SJSA1 (cell line): ENCODE measurements at places on chromosomes 3 and 15.

DNA sequence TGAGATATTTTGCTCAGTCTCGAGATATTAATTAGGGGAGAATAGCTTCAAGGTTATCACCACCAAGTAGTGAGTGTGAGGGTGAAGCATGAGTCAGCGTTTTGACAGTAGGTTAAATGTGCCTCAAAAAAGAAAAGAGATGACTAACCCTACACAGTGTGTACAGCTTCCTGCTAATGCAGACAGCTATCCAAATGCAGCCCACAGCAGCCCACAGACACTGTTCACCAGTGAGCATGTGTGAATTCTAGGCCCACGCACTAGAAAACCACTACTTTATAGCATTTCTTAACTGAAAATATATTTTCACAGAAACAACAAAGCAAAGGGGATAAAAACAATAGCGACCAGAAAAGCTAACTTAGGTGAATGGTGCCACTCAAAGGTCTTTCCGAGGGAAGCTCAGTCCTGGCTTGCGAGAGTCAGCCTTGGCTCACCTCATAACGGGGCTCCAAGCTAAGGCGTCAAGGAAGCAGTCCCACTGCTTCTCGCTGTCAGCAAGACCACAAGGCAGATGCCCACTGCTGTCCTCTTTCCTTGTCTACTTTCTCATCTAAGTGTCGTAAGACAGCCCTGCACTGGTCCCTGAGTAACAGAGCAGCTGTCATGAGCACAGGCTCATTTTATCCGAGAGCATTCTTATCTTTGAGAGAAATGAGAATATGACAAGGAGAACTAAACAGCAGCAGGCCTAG lies 47.6 kb downstream of the TXNRD3 start:
- DNase-seq: peak; percentile 10

GRCh38 chr3:186824430-186825139 lies 17.9 kb upstream of the ADIPOQ start:
- no peak for DNase-seq

DNA sequence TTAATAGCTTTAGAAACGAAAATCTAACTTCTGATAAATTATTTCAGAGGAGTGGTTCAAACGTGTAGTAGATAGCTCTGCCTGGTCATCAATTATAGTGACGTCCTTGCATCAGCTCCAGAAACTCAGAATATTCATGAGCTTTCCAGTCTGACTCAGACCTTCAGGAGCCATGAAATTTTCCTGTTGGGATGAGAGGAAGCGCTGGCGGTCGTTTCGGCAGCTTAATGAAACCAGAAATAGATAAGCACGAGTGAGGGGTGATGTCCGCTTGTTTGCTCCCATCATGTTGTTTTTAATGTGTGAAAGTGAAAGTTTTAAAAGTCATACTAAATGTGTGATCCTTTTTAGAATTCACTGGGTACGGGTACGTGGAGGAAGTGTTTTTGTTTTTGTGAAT lies 141.1 kb downstream of the PGPEP1L start:
- no peak for DNase-seq

DNA sequence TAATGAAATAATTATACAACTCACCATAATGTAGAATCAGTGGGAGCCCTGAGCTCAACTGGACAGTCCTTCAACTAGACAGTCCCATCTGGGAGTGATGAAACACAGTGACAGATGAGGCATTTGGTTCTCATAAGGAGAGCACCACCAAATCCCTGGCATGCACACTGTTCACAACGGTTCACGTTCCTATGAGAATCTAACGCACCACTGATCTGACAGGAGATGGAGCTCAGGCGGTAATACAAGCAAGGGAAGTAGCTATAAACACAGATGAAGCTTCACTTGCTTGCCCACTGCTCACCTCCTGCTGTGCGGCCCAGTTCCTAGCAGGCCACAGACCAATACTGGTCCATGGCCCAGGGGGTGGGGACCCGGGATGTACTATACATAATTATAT lies 17.0 kb downstream of the PRKAR2A start:
- DNase-seq: no peak

DNA sequence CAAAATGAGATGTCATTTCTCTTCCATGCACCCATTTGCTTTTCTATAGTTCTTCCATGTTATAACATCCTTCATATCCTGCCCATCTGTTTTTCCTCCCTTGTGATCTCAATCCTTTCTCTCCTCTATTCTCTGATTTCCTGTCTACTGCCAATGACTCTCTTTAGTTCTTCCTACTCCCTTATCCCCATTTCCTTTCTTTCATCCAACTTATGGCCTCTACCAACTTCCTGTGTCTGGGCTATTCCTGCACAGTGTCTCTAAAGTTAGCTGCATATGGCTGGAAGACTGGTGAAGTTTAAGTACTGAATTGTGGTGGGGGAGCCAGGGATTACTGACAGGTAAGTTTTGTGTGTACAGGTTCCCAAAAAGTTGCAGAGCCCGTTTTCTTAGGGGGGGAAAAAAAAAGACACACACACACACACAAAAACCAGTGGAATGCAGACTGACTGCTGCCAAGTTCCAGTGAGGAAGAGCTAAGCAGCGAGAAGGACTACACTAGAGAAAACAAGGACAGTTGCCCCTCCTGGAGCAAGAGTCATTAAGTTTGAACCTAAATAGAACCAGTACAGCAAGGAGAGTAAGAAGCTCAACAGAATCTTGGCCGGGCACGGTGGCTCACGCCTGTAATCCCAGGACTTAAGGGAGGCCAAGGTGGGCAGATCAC lies 28.8 kb downstream of the XRN1 start:
- DNase-seq: no peak

GRCh38 chr3:197261164-197261509 lies 37.3 kb downstream of the DLG1 start:
- DNase-seq: no peak

DNA sequence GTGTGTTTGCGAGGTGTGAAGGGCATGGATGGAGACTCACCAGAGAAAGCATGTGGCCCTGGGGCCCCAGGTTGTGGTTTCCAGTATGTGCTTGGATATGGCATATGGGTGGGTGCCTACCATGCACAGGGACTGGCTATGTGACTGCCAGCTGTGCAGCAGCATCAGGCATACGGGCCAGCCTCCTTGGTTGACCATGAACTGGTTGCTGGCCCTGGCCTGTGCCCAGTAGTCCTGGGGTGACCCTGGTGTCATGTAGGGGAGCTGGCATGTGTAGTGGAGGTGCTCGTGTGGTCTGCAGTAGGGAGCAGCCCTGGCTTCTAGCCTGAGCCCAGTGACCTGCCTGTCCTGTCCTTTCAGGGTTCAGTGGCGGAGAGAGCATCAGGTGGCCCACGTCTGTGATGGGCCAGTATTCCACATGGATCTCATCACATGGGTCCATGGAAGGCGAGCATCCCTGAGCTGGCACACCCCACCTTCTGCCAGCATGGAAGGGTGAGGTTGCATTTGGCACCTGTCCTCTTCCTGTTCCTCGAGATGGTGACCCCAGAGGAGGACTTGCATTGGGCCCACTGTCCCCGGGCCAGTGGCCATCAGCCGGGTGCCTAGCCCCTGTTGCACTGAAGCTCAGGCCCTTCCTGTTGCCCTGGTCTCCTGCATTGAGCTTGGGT lies 228.9 kb downstream of the SNRPN start:
- no peak for DNase-seq

DNA sequence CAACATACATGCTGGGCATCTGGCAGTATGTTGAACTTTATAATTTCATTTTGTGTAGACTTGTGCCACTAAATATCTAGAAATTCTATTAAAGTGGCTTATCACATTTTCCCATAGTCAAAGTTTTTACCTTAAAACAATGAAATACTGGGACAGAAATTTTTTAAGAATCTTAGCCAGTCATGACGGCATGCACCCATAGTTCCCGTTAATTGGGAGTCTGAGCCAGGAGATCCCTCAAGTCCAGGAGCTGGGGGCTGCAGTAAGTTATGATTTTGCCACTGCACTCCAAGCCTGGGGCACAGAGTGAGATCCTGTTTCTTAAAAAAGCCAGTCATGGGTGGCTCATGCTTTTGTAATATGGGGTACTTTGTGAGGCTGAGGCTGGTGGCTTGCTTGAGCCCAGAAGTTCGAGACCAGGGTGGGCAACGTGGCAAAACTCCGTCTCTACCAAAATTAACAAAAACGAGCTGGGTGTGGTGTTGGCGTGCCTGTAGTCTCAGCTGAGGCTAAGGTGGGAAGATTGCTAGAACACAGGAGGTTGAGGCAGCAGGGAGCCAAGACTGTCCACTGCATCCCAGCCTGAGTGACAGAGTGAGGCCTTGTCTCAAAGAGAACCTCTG lies 3.1 kb downstream of the RPSA start:
- DNase-seq: no peak

- no peak for DNase-seq
Measured at GRCh38 chr3:143510601-143511000, 337.7 kb downstream of the SLC9A9 start.

GRCh38 chr3:16407366-16407765 lies 106.1 kb downstream of the RFTN1 start:
- DNase-seq: no peak

- DNase-seq: no peak
Measured at GRCh38 chr15:89034305-89034704, 54.0 kb upstream of the ABHD2 start.

DNA sequence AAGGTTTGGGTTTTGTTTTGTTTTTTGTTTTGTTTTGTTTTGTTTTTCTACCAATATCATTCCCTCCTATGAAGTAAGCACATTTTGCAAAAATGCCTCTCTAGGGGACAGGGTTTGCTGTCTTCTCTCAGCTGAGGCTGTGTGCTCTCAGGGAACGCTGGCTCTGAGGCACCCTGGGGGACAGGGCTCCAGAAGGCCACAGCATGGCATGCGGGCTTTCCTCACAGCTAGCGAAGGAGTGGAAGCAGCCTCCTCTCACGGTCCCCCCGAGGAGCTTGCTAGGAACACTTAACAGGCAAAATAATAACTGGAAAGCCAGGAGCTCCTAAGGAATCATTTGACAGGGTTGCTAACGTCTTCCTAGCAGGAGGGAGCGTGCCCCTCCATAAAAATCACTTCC lies 227.7 kb upstream of the ST8SIA2 start:
- DNase-seq: no peak

- DNase-seq: no peak
Measured at GRCh38 chr3:154356009-154356408, 31.7 kb upstream of the DHX36 start.

- no peak for DNase-seq
Measured at GRCh38 chr3:156688632-156689452, 14.5 kb downstream of the TIPARP start.

- DNase-seq: no peak
Measured at GRCh38 chr3:88574146-88574545, 424.4 kb downstream of the C3orf38 start.

GRCh38 chr3:23741036-23741706 lies 64.6 kb upstream of the UBE2E1 start:
- DNase-seq: no peak

DNA sequence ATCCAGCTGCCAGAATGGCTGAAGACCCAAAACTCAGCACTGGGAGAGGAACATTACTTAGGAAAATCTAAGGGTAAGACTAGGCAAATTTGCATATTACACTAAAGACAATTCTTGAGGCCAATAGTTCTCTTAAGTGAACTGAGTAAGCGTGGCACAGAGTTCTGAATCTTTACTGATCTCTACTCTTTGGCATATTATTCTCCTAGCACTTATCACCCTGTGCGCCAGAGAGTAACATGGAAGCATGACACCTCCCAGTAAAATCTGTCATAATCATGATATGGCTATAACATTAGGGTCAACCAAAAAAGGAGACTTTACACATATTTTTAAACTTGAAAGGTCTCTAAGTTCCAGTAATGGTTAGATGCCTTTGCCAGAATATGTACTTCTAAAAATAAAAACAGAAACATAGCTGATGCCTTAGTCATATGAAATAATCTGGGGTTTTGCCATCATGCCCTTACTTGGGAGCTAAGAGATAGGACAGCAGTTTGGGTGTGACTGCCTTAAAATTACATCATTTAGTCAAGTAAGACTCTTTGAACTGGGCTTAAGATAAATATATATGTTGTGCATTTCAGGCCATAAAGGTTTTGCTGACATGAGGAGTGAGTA lies 290.5 kb downstream of the PLCL2 start:
- peak; percentile 77 for DNase-seq

- no peak for DNase-seq
Measured at GRCh38 chr3:56725175-56725574, 42.1 kb upstream of the TASOR start.

GRCh38 chr15:90422936-90423335 lies 34.9 kb downstream of the IQGAP1 start:
- no peak for DNase-seq

DNA sequence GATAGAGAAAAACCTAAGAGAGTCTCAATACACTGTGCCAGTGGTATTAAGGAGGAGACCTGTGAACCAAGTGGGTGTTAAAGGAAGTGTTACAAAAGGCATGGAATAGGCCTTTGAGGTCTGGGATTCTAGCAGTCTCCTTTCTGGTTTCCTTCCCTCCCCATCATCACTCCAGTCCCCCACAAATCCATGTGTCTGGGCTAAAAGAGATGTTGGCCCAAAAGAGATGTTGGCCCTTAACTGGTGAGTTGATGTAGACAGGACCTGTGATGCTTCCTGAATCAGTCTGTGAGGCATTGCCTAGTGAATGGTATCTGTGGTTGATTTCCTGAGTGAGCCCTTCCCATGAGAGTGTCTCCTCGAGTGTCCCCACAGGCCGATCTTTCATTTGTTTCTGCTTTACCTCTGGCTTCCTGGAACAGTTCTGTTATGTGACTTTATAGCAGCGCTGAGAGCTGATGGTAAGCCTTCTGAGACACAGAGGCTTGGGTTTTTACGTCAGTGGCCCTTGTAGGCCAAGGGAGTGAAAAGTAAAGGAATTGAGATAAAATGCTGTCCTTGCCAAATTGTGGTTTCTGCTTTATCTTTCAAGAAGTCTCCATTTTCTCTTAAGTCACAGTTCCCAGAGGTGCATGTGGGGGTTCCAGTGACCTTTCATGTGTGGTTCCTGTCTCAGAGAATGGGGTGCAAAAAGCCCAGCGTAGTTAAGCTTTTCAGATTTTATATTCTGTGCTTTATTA lies 87.8 kb downstream of the KLHL25 start:
- DNase-seq: peak; percentile 32
